Activated CD8-positive, alpha-beta T cell treated with anti-CD3 and anti-CD28 coated beads for 36 hours (primary cell): ENCODE measurements at places on chromosomes 12 and 14. TPM values are rescaled to one million over a fixed set of nuclear protein-coding genes. Genes with fewer than 3 reads are reported as not detected.

Gene COCH
- 5.8 TPM for total RNA-seq

DNA sequence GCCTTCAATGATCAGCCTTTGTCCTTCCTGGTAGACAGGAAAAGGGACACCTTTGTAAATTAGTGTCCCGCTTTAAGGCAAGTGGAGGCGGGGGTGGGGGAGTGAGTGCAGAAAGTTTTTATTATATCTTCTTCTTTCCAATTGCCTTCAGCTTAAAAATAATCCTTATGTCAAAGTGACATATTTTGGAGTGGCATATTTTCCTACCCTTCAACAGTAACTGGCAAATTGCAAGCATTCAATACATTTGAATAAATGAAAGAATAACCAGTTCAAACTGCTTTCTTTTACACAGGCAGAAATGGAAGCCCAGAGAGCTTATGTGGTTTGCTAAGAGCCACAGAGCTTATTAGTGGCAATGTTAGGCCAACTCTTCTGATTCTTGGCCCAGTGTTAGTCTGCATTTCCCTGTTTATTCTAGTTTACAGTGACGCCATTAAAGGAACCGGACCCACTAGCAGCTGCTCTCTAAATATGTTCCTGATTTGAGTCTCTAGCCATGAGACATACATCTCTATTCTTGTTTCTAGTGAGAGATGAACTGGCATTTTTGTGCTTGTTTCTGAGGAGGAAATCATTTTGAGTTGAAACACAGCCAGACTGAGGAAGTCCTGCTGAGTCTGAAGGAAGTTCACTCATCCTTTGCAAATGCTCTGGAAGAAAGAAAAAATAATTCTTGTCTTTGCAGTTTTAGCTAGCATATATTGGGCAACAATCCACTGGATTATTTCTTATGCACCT, 468.7 kb downstream of the NOVA1 start:
- no peak for DNase-seq

- no peak for DNase-seq
Observed at GRCh38 chr12:131102493-131102931, 148.8 kb downstream of the ADGRD1 start.

DNA sequence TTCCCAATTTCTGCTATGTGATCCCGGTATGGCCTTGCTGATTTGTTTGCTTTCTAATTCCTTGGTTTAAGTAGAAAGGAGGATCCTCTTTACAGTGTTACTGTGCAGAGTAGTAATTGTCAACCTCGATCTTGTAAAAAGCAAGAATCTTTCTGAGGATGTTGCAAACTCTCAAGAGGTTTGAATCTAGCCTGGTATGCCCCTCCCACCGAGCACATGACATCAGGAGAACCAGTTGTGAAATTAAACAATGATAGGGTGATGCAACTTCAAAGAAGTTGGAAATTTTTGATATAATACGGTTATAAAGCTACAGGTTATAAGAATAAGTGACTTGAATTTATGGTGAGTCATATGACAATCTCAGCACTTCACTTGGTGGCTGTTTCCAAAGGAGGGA, 35.0 kb upstream of the FUT8 start:
- DNase-seq, result peak; percentile 21

GRCh38 chr12:51448618-51449256, 24.1 kb downstream of the SLC4A8 start:
- DNase-seq, result no peak

DNA sequence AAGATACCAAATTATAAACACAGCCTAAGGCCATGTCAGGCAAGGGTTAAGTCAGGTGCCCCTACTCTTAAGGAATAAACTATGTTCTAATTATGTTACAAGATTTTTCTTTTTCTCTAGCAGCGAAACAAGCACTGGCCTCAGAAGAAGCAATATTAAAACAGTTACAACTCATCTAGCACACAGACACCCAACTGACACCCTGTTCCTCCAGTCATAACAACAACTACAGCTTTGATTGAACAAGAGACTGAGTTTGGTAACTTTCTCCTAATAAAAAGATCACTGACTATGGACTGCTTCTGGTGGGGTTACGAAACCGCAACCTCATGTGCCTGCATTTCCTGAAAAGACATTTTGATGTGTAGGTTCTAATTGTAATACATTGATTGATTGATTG, 3.3 kb upstream of the DAO start:
- DNase-seq, result no peak

DNA sequence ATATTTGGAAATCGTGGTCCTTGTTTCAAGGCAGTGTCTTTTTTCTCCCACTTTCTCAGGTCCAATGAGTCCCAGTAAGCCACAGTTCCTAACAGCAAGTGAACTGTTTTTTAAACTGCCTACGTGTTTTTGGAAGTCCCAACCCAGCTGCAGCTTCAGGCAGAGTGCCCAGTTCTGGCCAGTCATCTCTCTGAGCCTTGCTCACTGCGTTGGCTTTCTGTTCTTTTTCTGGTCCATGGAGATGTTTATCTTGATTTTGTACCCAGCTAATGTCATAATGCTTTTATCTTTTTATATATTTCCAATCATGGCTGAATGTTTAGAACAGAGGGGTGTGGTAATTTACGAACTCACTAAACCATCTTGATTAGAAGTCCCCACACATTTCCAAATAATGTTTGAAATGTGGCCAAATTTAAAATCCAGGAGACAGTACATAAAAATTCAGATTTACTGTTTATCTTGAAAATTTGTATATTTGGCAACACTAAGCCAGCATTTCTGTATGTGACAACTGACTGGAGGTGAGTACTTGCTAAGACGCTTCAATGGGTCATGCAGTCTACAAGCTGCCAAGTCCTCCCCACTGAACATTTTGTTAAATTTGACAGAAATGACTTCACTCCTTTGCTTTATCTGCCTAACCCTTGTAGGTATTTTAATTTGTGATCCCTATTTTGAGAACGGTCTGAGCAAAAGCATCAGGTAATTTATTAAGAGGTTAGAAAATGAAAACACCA, 46.1 kb upstream of the OTOGL start:
- DNase-seq, result no peak

GRCh38 chr14:51073731-51074130, 21.2 kb downstream of the TRIM9 start:
- DNase-seq, result no peak

GRCh38 chr12:52024845-52025230, 18.1 kb downstream of the TAMALIN start:
- peak; percentile 83 for DNase-seq

DNA sequence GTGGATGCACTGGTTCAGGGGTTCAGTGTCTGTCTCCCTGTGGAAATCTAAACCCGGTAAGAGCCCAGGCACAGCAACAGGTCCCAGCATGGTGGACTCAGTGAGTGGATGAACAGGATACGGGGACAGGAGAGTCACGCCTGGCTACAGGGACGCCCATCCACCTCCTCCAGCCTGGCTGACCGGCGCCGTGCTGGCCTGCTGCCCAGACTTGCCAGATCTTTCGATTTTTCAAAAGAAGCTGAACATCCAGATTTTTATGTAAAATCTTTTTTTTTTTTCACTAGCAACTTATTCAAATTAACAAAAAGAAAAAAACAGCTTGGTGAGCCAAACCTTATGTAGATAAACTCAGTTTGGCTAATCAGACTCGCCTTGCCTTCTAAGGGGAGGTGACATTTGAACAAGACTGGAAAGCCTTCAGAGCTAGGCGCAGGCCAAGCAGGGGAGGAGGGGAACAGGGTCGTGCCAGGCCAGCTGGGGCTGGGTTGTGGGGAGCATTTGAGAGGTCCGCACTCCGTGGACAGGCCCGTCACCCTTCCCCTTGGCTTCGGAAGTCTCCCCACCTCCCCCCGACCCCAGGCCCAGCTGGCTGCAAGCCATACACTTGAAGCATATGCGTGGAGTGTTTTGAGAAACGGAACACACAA, 87.8 kb upstream of the NCOR2 start:
- DNase-seq, result no peak

Gene MGP
- total RNA-seq, result not detected

DNA sequence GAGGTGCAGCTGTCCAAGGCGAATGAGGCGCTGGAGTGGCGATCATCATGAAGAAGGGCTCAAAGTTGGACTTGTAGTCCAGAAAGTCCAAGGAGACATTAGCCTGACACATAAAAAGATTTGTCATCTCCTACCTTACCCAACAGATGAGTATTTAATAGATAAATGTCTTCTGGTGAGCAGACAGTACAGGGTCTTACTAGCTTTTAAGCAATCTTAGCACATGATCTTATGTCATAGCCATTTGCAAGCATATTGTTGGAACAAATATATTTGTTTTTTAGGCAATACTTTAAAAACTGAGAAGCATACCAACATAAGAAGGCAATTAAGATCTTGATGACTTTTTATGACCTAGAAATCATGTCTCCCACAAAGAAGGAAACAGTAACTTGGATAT, 16.0 kb downstream of the GNS start:
- DNase-seq, result no peak

DNA sequence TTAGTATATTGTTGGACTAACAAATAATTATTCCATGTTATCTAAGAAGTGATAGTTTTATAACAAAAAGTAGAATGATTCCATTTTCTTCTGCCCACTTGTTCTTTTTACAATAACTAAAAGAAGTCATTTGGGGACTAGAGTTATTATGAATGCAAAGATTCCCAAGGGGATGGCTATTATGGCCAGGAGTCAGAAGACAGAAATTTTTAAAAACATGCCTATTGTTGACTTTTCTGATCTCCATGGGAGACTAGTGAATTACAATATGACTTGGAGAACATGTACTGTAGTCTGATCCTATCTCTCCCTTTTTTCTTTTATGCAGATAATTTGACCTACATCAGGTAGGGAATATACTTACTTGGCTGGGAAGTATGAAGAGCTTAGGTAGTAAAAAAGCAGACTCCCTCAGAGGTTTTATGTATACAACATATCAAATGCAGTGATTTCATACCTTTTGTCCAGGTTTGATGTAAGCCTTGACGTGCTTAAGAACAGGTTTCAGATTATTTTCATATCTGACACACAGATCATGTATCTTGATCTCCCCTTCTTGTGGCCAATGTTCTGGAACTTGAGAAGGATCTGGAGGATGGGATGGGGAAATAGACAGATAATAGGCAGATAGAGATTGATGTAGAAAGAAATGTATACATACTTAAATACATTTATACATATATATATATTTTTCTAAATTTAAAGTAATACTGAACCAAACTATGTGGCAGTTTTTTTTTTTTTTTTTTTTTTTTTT, 41.0 kb upstream of the KCNJ8 start:
- no peak for DNase-seq

DNA sequence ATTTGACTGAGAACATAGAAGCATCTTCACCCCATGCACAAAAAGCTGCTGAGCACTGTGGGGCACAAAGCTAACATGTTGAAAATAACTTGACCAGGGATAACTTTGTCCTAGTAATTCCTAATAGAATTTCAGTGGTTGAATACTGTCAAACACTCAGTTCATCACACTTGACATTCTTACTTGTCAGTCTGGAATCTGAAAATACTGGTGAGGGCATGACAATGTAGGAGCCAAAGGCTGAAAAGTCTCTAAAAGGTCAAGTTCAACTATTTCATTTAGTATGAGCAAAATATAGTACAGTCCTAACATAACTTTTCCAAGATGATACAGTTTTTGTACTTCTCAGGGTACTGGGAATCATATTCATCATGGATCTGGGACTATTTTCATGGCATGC, 504.4 kb upstream of the LMO3 start:
- no peak for DNase-seq

Gene BTBD7
- 12.6 TPM for total RNA-seq

- DNase-seq, result no peak
Observed at GRCh38 chr12:768434-768833, 16.1 kb downstream of the WNK1 start.

- DNase-seq, result no peak
Observed at GRCh38 chr12:113914806-113915205, 51.3 kb downstream of the RBM19 start.

Gene ACOT6
- total RNA-seq, result not detected

GRCh38 chr14:20907214-20907613, 16.0 kb downstream of the RNASE3 start:
- no peak for DNase-seq

DNA sequence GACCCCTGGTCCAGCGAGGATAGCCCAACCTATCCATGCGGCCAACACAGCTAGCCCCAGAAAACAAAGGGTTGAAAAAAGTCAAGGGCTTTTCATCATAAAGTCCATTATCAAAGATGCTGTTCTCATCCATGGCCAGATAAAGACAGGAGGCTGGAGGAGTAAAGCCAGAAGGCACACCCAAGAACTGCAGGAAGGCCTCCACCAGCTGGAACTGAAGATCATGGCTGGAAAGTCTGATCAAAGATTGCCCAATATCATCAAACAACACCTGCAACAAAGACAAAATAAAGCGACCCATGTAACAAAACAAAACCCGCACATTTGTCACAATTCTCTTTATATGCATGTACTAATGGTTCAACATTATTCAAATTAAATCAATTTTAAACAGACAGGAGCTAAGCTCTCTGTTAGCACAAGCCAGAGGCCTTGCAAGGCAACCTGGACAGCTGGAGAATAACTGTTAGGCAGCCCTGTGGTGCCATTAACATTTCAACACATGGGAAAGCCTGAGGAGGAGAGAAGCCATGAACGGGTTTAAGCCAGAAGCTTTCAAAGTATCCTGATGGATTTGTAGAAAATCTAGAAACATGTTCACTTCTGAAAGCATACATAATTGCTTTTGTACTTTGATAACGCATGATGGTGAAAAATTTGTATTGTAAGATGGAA, 34.1 kb downstream of the PSMC1 start:
- DNase-seq, result no peak

GRCh38 chr14:90397425-90398314, 841 bp downstream of the CALM1 start:
- peak; percentile 78 for DNase-seq
